ENCODE measurements at places on chromosomes 1 and 21.

- no peak for DNase-seq
Measured at GRCh38 chr1:233138788-233139585, 156.5 kb downstream of the PCNX2 start.

DNA sequence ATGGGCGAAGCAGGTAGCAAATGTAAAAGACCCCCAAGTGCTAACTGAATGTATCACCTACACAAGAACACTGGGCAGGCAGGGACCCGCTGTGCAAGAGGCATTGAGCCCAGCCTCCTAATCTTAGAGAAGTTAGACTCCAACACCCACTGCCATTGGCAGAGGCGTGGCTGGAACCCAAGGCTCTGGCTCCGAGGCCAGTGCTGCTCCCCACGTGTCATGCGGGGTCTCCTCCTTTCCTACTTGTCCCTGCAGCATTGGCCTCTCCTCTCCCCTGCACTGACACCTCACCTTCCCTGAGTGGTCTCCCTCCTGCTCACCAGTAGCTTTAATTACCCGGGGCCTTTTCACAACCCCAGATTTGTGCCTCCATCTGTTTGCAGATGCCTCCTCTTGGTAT, 107.0 kb downstream of the GALNT2 start:
- DNase-seq = no peak

DNA sequence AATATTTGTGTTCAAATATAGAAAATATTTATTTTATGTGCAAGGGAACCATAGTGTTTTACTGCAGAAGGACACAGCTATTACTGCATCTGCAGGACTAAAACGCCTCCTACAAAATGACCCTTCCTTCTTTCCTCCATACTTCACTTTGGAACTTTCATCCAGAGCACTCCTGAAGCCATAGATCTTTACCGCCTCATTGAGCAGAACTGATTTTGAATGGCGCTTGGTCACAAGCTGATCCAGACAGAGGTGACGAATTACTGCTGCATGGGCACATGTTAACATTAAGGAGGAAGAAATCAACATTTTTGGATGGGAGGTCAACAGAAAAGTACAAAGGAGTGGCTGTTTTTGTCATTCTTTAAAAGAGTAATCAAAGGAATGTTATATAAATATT, 931.6 kb downstream of the NCAM2 start:
- DNase-seq = no peak

DNA sequence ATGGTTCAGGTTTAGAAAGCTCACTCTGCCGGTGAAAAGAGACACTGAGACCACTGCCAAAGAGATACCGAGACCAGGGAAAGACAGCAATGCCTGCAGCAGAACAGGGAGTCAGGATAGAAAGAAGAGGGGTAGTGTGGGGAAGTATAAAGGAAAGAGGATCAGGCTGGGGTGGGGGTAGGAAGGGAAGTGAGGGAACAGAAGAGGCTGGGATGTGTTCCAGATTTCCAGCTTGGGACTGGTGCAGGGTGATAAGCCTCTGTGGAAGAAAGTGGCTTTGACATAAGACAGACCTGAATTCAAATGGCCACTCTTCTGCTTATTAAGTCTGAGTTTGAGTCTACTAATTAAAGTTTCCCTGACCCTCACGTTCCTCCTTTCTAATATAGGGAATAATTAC, 105.9 kb downstream of the PIK3R3 start:
- no peak for DNase-seq

Measured in erythroblast (primary cell).